ENCODE measurements at places on chromosomes 12 and 14.

- DNase-seq: no peak
Measured at GRCh38 chr14:59229653-59230406, 41.4 kb downstream of the DAAM1 start.

GRCh38 chr14:69547701-69548348 is 26.8 kb downstream of the CCDC177 start:
- no peak for DNase-seq

DNA sequence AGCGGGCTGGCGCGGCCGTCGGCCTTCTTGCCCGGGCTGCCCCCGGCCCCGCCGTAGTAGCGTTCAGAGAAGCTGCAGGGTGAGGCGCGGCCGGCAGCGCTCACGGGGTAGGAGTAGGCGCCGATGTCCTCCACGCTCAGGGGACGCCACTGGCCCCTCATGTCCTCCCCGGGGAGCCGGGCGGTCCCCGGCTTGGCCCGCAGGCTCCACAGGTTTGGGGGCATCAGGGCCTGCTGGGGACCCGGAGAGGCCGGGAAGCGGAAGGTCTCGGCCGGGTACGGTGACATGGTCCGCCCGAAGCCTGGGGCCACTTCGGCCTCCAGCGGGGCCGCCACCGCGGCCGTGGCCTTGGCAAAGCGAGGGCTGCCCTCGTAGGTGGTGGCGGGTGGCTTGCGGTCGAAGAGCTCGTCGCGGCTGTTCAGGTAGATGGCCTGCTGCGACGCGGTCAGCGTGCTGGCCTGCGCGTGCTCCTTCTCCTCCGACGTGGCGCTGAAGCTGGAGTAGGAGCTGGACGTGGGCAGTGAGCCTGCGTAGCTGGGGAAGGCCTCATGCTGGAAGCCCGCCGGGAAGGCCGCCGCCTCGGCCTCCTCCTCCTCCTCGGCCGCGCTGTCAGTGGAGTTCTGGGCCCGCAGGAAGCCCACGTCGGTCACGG is 48.7 kb downstream of the BEGAIN start:
- DNase-seq: no peak

- no peak for DNase-seq
Measured at GRCh38 chr14:101875041-101875726, 89.2 kb upstream of the DYNC1H1 start.

DNA sequence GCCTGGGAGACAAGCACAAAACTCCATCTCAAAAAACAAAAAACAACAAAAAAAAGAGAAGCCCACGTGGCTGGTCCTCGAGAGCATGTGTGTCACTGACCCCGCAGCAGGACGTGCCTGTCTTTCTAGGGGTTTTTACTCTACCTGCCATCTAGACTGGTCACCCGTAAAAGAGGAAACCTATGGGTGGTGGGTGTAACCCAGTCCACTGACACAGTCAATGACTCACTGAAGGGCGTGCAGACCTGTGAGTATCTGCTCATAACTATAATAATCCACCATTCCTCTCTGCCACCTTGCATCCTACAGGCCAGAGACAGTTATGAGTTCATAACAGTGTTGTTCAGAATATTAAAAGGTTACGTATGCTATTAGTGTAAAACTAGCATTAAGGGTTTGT is 4.6 kb downstream of the GOLGA3 start:
- DNase-seq: no peak

DNA sequence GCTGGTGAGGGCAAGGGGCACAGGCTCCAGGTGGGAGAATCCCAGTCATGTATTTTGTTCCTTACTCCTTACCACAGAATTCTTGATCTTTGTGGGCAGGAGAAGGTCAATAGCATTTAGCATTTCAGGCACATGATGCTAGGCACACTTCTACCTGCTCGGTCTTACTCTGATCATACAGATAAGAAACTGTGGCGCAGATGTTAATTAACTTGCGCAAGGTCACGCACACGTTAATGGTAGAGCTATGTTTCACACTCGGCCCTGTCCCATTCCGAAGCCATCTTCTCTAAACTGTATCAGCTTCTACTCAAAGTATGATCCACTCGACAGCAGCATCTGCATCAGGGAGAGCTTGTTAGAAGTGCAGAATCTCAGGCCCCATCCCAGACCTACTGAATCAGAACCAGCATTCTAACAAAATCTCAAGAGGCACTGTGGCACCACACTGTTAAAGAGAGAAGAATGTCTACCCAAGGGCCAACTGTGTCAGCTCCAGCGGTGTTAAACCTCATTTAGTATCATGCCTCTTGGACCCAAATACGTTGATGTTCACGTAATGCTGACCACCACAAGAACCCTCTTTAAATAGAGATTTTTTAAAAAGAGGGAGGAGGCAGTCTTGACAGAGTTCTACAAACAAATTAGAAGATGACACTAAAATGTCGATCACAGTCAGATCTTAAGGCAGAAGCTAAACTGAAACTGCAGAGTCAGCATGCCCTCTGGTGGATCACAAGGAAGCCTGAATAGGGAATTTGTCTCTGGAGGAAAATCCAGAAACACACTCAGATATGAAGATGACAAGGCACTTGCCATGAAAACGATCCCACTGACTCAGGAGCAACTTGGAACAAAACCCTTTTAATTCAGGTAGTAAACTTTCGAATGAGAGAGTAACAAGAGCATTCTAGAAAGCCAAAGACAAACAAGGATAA is 7.3 kb downstream of the STXBP6 start:
- DNase-seq: no peak

- DNase-seq: no peak
Measured at GRCh38 chr14:103217538-103217937, 94.3 kb downstream of the TNFAIP2 start.

DNA sequence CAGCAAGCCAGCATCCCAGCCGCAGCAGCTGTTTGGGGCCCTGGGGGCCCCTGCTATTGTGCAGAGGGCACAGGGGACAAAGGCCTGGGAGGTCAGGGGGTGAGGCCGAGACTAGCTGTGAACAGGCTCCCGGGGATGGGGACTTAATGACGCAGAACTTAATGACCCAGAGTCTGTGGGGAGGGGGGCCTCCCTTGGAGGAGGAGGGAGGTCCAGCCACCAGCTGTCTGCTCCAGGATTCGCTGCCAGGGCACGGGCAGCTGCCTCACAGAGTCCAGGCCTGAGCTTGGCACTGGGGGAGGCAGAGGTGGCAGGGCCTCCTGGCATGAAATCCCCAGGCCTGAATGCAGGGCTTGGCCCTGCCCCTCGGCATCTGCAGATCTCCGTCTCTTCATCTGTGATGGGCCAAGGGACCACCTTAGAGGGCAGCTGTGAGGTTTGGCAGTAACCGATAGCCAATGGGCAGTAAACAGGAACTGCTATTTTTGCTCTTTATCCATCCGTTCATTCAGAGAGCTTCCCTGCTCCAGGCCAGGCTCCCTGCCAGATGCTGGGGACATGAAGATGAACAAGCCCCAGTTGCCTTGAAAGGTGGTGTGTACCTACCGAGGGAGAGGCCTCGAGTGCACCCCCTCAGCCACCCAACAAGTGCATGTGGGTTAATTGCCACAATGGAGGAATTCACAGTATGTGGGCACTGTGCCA is 6.7 kb downstream of the FAM222A start:
- no peak for DNase-seq

DNA sequence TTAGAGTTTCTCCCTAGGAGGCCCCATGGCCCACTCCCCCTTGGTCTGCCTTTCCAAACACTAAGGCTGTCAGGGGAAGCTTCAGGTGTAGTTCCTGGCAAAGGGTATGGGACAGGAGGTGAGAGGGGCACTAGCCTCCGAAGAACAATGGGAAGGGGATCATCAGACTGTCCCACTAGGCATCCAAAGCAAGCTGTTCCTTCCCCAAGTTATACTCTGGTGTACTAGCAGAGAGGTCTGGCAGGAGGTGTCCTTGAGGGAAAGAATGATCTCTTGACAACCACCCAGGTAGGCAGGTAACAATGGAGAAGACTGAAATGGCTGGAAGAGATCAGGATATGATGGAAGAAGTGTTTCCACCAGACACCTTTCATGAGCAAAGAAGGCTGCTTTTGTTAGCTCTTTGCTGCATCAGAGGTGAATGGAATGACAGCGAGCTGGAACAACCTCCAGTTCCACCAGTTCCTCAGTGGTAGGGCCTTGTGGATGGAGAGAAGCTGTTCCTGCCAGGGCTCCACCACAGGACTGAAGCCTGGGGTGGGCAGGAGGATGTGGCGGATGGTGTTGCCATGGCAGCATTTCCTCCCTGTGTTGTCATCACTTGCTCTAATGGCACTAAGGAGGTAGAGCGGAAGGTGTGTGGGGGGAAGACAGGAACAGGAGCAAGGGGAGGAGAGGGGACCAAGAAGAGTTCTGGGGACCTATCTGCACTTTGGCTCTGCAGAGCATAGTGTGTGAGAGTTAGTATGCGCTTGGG is 2.3 kb upstream of the AGAP2 start:
- DNase-seq: no peak

DNA sequence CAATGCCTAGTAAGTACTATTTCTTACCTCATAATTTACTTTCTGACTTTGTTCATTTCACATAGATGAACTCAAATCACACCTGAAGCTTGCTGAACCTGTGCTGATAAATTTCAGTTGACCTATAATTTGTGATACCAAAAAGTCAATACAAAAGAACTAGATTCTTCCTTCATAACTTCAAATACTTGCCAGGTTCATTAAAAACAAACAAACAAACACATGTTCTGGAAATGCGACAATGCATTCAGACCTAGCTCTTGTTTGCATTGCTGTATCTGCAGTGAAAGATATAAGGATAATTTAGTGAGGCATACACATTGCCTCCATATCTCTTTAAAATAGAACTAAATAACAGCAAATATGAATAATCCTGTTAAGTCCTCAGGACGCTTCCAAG is 221.3 kb downstream of the GXYLT1 start:
- no peak for DNase-seq

- no peak for DNase-seq
Measured at GRCh38 chr14:63993992-63994391, 141.2 kb downstream of the SYNE2 start.

DNA sequence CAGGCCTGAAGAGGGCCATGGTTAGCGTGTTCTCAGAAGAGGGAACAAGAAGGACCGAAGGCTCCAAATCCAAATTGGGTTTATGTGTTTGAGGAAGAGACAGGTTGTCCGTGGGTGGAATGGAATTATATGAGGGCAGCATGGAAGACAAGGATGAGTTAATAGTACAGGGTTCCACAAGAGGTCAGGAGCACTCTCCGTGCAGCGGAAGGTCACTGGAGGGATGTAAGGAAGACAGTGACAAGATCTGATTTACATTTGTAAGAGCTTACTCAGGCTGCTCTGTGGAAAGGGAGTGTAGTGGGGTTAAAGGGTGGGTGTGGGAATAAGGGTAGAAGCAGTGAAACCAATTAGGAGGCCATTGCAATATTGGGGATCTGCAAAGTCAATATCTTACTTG is 97.0 kb downstream of the TPH2 start:
- no peak for DNase-seq

DNA sequence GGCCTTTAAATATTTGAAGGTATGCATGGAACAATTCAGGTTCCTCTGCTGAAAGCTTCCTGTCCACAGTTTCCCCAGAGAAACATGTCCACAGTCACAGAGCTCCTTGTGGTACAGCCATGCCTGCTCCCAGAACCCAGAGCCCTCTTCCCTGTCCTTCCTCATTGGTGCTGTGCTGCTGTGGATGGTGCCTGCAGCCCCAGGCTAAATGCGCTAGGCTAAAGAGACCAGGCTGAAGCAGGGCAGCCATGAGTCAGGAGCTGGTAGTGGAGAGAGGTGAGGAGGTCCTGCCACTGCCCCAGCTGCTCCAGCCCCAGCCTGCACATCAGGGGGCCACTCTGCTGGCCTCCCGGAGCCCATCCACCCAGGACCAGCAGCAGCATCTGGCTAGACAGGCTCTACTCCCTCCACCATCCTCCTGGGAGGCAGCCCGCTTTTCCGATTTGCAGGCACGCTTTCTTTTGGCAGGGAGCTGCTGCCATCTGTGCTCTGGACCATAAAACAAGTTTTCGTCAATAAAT is 65.4 kb upstream of the DDX11 start:
- no peak for DNase-seq

DNA sequence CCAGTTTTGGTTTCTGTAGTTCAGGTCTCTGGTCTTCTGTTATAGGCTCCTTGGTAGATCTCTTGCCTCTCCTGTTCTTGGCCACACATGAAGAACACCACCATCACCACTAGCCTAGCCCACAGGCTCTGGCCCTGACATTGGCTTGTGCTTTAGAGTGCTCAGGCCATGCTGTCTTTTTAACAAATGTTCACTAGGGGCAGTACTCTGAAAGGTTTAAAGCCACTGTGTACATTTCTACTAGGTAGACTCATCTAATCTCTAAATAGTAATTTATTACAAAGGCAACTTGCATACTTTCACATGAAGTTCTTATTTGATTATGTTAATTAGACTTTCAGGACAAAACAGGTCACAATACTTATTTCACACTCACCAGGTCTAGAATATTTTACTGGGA is 38.3 kb downstream of the PDE6H start:
- DNase-seq: no peak

DNA sequence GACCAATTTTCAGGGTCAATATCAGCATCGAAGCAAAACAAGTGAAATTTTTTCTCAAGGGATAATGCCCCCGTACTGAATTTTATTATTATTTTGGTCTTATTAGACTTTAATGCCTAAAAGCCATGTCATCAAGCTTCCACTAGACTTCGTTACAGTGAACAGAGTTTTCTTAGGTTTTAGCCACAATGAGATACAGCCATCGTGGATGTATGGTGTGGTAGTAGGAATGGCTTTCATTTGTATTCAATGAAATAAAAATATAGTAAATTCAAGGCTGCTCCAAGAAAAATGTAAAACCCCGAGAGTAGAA is 11.7 kb downstream of the TAOK3 start:
- DNase-seq: no peak

GRCh38 chr14:100542619-100543205 is 44.5 kb downstream of the BEGAIN start:
- DNase-seq: no peak

GRCh38 chr14:79451601-79452000 is 759.7 kb downstream of the DIO2 start:
- DNase-seq: no peak

GRCh38 chr12:132711080-132711843 is 620 bp downstream of the PGAM5 start:
- DNase-seq: no peak

DNA sequence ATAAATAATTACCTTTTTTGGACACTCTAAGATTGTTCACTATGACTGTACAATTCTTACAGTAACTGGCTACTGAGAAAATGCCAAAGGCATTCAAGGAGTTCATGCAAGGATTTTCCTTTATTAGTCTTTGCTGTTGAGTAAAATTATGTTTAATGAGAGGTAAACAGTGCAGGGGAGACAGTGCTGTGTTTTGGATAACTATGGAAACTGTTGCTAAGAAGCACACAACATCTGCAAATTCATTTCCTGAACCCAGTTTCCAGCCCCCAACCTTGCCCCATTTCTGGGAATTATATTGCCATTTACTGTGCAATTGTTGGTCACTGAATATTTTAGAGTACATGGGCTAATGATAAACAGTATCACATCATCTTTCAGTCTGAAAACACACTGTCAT is 1005.8 kb downstream of the TRHDE start:
- no peak for DNase-seq

- DNase-seq: no peak
Measured at GRCh38 chr14:24613241-24613640, 3.8 kb upstream of the GZMH start.
